ENCODE measurements at places on chromosomes 13 and 19.

GRCh38 chr19:46878613-46879375 lies 18.0 kb downstream of the ARHGAP35 start:
- no peak for DNase-seq

GRCh38 chr13:80584785-80585184 lies 243.9 kb upstream of the SPRY2 start:
- DNase-seq: no peak

DNA sequence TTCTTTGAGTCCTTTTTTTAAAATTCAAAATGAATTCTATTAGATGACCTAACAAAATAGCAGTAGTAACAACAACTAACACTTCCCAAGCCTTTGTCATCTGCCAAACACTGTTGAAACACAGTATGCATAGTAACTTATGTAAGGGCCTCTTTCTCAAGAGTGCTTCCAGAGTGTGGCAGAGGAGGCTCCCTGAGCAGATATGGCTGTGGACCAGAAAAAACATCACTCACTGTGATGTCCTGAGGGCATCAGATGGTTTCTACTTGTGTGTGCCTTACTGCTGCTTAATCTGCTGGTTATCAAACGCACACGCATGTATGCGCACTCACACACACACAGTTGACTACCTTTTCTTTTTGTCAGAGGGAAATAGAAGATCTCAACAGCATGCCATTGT lies 110.8 kb downstream of the DLEU7 start:
- no peak for DNase-seq

DNA sequence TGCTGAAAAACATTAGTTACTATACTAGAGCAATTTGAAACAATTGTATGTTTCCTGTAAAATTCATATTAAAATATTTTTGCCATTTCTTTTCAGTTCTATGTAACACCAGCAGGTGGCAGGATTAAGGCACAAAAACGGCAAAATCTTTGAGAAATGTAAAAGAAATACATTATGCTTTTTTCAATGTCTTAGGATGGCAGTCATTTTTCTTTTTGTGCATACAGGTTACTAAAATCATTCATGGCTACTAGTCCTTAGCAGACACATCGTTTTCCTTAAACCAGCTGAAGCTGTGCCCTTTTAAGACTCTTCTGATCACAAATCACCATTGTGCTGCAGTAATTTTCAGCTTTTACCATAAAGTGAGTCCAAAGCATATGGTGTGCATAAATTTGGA lies 800.7 kb upstream of the SLITRK5 start:
- DNase-seq: no peak

GRCh38 chr19:18507727-18508440 lies 14.0 kb downstream of the ELL start:
- no peak for DNase-seq

DNA sequence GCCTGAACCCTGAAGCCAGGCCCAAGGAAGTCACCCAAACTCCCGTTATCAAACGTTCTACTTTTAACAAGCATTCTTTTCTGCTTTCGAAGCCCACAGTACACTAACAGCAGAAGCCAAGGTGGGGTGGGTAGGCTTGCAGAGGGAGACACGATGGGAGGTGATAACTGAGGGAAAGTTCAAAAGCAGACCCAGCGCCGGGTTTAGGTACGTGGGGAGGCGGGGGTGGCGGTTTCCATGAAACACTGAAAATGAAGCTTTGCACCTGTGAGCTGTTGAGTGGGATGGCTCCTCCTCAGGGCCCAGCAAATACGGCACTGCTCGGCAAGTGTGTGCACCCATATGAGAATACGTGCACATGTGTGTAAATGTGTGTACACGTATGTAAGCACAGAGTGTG lies 49.8 kb downstream of the KLF2 start:
- DNase-seq: no peak

DNA sequence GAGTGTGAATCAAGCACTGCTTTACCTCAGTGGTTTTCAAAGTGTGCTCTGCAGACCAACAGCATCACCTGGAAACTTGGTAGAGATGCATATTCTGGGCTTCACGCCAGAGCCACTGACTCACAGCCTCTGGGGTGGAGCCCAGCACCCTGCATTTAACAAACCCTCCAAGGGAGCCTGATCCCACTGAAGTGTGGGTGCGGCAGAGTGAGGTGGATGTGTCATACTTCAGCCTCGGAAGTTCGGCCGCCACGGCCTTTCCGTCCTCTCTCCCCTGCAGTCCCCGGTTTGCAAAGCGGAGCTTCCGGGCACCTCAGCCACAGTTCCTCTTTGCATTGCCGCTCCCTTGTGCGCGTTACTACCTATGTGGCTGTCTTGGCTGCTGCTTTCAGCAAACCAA lies 33.3 kb upstream of the MICU2 start:
- DNase-seq: peak; percentile 23

- DNase-seq: no peak
Observed at GRCh38 chr13:46739447-46740098, 57.4 kb downstream of the ESD start.

DNA sequence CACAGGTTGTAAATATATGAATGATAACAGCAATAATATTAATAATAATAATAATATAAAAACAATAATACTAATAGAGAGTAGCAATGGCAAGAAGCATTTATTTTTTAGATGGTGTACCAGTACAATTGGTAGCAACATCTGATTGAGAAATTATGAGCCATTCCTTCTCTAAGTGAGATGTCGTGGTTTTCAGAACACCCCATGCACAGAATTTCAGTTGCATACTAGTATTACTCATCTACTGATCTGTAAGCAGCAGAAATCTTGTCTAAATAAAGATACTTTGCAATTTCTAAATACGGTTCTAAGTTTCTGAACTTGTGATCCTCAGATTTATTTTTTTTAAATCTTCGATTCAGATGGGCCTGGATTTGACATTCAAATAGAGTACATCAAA lies 788.0 kb upstream of the ATXN8OS start:
- no peak for DNase-seq

GRCh38 chr13:23794267-23795161 lies 94.7 kb downstream of the MIPEP start:
- DNase-seq: peak; percentile 23

DNA sequence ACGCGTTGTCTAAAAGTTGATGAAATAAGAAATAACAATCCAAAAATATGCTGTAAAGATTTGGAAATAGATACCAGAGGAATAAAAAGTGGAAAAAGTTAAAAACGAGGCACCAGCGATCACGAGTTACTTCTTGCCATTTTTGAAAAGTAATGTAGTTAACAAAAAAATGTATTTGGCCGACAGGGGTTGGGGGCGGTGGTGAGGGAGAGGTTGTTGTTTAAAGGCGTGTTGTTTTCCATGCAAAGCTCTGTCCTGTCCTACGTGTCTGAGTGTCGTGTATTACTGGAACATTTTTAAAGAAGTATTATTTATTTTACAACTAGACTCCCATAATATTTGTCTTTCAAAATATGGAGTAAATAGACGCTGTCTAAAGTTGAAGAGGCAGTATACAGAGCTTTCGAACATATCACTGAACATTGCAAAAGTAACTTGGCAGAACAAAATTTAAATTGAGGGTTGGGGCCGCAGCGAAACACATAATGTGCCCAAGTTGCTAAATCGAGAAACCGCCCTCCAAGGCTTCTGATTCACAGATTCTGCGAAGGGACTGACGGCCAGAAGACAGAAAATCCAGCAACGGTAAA lies 823 bp downstream of the FBXO17 start:
- no peak for DNase-seq

All from HS-27A (cell line).